HL-60 (cell line): ENCODE measurements at places on chromosomes 16 and 17.

DNA sequence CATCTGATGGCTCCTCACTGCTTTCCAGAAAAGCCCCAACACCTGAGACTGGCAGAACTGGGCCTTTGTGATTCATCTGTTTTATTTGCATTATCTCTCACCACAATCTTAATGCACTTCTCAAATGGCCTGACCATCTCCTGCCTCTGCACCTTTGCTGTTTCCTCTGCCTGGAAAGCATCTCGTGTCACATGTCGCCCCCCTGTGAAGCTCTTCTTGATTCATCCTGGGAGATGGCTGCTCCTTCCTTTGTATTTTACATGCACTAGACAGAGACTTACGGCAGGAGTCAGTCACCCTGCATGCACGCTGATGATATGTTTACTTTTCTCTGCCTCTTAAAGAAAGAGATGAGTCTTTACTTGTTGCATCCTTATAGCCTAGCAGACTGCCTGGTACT lies 30.0 kb downstream of the HNF1B start:
- no peak for DNase-seq

- peak; percentile 62 for DNase-seq
Observed at GRCh38 chr16:4273858-4274311, 1.1 kb upstream of the TFAP4 start.

DNA sequence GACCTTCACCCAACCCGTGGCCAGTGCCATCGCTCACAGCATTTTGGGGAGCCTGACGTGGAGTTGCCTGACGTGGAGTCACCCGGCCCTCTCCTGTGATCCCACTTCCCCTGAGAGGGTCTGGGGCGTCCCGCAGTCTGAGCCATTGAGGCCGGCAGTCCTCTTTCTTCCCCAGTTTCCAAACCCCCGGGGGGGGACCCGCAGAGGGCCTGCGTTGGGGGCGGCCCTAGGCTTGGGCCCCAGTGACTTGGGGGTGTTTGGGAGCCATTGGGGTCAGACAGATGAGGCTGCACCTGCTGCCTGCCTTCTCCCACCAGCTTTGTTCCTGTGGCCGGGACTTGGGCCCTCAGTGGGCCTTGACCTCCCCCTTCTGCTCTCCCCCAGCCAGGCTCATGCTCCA lies 1.7 kb downstream of the RHOT2 start:
- DNase-seq, result no peak

DNA sequence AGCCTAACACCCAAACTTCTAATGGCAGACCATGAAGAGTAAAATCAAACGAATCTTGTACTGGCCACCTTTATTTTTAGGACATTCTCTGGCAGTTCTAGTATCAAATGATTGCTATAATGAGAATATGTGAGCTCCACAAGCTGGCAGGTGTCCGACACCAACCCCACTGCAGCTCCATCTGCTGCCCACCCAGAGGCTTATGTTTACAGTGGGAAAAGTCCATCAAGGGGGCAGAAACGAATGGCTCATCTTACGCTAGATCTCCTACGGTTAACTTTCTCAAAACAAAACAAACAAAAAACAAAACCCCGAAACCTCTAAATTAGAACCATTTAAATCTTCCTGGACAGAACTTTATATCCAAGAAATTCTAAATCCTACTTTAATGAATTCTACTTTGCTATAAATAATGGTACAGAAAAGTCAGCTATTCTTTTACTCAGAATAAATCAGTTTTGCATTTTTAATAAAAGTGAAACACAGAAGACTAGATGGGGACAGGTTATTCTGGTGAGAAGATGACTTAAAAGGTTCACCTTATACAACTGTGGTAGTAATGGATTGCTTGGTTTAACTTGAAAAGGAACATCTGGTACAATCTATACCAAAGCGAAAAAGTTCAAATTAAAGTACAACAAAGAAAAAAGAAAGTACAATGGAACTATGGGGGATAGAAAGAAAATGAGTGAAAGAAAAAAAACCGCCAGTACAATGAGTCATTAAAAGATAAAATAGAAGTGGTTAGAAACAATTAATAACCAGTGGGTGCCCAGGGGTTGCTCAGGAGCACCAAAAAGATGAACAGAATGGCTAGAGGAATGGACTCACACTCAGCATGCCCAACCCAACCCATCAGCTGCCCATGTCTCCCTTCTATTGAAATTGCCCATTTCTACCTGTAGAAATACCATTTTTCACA lies 40.2 kb downstream of the GRB2 start:
- DNase-seq, result no peak

DNA sequence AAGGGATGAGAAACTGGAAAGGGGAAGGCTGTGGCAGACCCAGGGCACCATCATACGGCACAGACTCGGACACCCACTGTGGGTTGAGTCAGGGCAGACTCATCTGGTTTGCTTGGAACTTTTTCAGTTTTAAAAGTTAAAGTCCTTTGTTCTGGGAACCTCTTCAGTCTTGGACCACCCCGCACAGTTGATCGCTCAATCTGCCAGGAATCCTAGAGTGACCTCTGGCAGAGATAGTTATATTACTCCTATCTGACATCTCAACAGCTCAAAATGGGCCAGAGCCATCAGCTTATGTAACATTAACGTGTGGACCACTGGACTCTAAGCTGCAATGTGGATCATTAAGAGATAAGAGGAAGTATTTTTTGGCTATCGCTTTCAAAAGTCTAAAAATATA lies 164.3 kb downstream of the ABCA8 start:
- DNase-seq, result no peak

DNA sequence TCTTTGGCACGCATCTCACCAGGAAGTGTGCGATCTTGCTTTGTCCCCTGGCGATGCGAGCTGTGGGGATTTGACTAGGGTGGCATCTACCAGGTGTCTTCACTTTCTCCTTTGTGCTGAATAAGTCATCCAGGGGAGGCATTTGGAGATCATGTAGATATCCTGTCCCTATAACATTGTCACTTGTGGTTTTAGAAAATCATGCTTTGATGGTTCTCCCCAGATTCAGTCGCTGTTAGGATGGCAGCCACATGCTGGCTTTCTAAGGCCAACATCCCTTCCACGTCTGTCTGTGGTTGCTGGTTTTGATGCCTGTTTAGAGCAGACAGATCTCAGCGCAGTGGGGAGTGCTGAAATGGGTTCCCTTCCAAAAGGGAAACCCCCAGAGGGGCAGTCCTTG lies 2.5 kb downstream of the ADAD2 start:
- no peak for DNase-seq

GRCh38 chr17:36992701-36993100 lies 43.9 kb downstream of the AATF start:
- no peak for DNase-seq

DNA sequence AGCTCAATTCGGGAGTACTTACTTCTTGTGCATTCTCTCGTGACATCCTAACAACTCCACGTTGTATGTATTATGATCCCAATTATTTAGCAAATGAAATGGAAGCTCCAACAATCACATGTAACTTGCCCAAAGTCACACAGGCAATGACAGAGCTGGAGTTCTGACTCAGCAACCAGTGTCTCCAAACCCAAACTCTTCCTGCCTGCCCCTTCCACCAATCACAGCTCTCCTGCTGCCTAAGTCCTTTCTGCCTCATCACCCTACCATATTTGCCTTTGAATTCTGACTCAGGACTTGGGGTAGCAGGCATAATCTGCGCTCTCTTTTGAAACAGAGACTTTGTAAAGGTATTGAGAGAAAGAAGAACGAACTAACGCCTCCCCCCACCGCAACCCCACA lies 245.2 kb upstream of the MAF start:
- no peak for DNase-seq

- DNase-seq, result no peak
Observed at GRCh38 chr16:14125000-14125681, 54.0 kb downstream of the MRTFB start.

DNA sequence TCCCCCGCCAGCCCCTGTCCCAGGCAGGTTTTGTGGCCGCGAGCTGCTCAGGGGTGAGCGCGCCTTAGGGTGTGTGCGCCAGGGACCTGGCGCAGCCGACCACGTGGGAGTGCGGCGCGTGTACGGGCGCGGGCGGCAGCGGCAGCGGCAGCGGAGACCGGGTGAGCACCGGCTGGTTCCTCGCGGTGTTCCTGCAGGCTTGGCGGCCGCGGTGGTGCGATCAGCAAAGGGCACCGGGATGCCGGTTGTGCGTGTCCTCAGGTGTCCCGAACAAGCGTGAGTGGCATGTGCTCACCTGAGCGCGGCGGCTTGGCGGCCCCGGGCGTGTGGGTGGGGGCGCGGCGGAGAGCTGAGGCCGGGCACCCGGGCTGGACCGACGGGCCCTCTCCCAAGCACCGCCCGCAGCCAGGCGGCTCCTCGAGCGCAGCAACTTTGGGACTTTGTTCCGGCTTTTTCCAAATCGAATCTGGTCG lies 381 bp upstream of the HSD11B2 start:
- DNase-seq, result no peak

GRCh38 chr17:35768797-35769196 lies 8.1 kb downstream of the C17orf50 start:
- DNase-seq, result no peak

GRCh38 chr16:81933361-81933760 lies 77.9 kb downstream of the SDR42E1 start:
- no peak for DNase-seq

DNA sequence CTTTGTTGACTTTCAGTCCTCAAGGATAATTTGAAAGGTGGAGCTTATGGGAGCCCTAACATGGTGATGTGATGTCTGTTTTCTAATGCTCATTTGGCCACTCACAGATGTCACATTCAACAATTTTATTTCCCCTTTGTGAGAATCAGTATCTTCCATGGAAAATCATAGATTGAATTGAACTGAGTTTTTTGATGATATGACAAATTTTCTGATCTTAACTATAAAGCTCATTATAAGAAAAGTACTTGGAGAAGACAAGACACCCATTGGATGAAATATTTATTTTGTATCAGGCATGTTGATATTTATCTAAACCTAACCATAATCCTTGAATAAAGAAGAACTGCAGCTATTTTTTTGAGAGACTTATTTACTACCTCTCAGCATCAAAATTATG lies 824.6 kb upstream of the GOT2 start:
- no peak for DNase-seq

- no peak for DNase-seq
Observed at GRCh38 chr16:965036-965395, 5.8 kb downstream of the LMF1 start.

- DNase-seq, result no peak
Observed at GRCh38 chr17:26963163-26963503, 330.8 kb upstream of the WSB1 start.

GRCh38 chr17:5772720-5773119 lies 188.4 kb upstream of the NLRP1 start:
- no peak for DNase-seq

GRCh38 chr16:67641779-67642708 lies 2.9 kb upstream of the CARMIL2 start:
- no peak for DNase-seq

DNA sequence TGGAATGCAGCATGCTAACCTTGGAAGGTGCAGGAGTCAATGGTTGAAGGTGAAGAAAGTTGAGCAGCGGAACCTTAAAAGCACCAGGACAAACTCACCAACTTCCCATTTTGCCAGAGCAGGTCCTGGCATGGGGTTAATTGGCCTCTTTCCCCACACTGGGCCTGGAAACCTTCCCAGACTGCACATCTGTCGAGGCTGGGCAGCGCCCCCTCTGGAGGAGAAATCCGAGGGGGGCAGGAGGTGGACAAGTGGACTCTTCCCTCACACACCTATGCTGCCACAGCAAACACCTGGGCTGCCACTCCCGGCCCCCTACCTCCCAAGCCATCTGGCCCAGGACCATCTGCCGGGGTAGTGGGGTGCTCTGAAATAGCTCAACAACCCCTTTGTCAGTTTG lies 232.4 kb downstream of the CBLN1 start:
- no peak for DNase-seq

DNA sequence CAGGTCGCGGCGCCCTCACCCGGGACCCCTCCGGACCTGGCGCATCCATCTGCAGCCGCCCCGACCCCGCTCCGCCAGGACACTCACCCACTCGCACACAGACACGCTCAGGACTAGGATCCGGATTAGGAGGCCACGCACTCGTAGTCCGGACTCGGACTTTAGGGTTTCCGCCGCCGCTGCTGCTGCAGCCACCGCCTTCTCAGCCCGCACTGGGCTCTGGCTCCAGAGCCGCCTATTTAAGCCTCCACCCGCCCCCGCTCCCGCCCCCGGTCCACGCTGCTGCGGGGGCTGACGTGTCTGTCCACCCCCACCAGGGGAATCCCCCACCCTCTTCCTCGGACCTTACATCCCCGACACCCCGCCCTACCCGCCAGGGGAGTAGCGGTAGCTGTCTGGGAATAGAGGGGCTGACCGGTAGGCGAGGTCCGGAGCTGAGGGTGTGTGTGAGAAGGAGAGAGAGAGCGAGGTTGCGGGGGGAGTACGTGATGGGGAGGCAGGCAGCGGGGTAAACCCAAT lies at the start of gene RRAD:
Gene RRAD (minus strand): TSS at position 214 of the 519 bp plus-strand sequence. CDS start 356 bp downstream, outside the sequence.
- DNase-seq, result no peak

DNA sequence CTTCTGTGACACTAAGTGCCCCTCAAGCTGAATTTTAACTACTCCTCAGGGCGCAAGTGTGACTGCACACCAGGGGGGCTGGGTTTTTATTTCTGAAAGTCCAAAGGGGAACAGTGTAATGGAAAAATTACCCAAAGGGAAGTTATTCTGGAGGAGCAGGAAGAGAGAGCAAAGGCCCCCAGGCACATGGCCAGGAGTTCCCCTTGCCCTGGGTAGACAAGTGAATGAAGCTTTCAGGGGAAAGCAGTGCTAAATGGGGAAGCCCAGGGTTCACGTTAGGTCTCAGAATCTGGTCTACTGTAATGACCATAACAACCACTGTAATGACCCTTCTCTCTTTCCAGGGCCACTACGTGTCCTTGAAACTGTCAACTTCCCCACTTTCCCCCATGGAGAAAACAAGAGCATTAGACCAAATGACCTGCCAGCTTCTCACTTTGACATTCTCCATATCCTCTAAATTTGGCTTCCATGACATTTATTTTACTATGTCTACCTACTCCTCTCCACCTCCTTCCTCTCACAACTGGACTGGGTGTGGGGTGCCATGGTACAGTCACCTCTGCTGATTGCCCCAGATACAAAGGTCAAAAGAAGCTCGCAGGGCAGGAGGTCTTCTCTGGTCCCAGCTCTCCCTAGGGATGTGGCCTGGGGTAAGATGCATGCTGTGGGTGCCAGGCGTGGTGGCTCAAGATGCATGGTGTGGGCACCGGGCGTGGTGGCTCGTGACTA lies 34.1 kb upstream of the MMP2 start:
- peak; percentile 67 for DNase-seq

- DNase-seq, result no peak
Observed at GRCh38 chr17:79560527-79560926, 50.3 kb downstream of the RBFOX3 start.

DNA sequence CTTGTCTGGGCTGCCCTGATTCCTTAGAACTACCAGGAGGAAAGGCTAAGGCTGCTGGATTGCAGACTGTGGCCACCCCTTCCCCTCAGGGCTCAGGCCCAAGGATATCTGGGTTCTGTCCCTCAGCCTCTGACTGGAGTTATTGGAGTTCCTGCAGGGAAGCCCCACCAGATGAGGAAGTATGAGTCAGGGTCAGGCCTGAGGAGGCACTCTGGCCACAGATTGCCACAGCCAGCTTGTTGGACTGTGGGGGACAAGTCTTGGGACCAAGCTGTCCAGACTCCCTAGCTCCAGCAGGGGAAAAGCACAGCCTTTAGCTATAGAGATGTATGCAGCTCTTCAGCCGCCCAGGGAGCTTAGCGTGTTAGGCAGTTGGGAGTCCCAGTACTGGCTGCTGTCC lies 381.9 kb upstream of the TOM1L1 start:
- DNase-seq, result no peak
